ENCODE measurements at places on chromosomes 7 and 10. TPM values are rescaled to one million over a fixed set of nuclear protein-coding genes. Genes with fewer than 3 reads are reported as not detected.

DNA sequence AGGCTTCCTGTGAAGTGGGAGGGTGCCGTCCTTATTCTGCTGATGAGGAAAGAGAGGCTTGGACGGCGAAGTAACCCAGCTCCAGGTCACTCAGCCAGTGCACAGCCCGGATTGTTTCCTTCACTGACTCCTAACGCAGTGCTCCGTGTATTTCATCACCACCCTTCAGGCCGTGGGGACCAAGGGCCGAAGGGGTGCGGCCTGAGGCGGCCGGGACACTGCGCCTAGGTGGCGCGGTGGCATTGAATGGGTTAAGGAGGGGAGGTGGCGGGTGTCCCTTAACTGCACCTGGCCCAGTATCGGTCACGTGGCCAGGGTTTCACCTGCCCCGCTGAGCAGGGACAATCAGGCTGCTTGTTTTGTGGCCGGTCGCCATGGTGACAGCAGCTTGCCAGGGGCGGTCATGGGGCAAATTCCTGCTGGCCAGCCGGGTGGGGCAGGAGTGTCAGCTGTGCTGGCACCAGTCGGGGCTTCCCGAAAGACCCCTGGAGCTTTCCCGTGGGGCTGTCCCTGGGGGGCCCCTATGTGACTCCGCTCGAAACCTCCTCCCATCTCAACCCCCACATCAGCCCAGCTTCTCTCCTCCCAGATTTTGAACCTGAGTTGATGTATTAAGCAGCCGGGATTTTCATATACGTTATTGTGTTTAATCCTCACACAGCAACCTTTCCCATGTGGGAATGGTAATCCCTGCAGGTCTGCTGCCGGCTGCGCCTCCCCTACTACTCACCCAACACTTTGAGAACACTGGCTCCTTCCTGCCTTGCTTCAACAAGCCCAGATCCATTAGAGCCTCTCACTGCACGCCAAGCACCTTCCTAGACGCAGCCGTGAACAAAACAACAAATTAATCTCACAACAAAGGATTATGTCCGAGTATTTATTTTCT, 4.4 kb upstream of the ABHD11 start:
- H3K36me3 ChIP-seq: no peaks in the 10 kb centered on the region
- no peaks in the 10 kb centered on the region for H3K27me3 ChIP-seq
- H3K4me3 ChIP-seq: no peak overlapping the region
- DNase-seq: peak; percentile 48
- peaks cover under 1% of the 10 kb centered on the region for H3K4me1 ChIP-seq

Gene BMPER
- 10.6 TPM for total RNA-seq

Gene MYL10
- not detected for total RNA-seq

GRCh38 chr7:30913821-30914515, 2.3 kb downstream of the AQP1 start:
- H3K4me1 ChIP-seq: peaks cover 4% of the 10 kb centered on the region
- no peak overlapping the region for H3K4me3 ChIP-seq
- no peak overlapping the region for H3K27ac ChIP-seq
- H3K36me3 ChIP-seq: no peaks in the 10 kb centered on the region
- DNase-seq: no peak

Gene GHRHR
- not detected for total RNA-seq

DNA sequence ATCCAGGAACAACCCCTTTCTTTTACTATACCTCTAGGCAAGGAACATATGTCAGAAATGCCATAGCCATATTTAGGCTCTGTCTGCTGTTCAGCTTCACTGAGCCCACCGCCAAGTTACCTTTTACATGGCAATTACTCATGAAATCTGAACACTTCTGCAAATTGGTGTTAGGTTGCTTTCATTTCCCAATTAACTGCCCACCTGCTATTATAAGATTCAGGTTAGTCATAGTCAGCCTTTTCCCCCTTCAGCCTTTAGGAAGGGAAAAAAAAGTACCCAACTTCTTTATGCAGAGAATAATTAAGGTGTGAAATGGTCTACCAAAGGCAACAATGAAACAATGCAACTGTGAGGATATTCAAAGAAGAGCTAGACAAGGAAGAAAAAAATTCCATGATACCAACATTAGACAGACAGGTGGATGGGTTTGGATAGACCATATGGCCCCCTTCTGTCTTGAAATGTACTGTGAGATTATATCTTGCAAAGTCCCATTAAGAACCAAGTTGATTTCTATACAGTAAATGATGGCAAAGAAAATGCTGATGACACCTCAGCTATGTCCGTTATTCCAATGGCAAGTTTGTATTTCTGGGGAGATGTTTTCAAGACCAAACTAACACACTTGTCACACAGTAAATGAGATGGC, 442.1 kb upstream of the NRP1 start:
- no peak overlapping the region for H3K4me3 ChIP-seq
- H3K4me1 ChIP-seq: no peaks in the 10 kb centered on the region
- no peaks in the 10 kb centered on the region for H3K36me3 ChIP-seq
- no peaks in the 10 kb centered on the region for H3K27me3 ChIP-seq
- H3K27ac ChIP-seq: no peak overlapping the region

- H3K4me3 ChIP-seq: no peak overlapping the region
- H3K4me1 ChIP-seq: no peaks in the 10 kb centered on the region
- no peaks in the 10 kb centered on the region for H3K36me3 ChIP-seq
- no peaks in the 10 kb centered on the region for H3K27me3 ChIP-seq
Observed at GRCh38 chr10:91758303-91759146, 39.7 kb upstream of the TNKS2 start.

- H3K27ac ChIP-seq: no peak overlapping the region
- DNase-seq: no peak
- no peaks in the 10 kb centered on the region for H3K4me1 ChIP-seq
- H3K27me3 ChIP-seq: no peaks in the 10 kb centered on the region
- no peak overlapping the region for H3K4me3 ChIP-seq
Observed at GRCh38 chr10:120217736-120218135, 239.3 kb upstream of the PLPP4 start.

GRCh38 chr10:133202778-133203651, 27.0 kb upstream of the UTF1 start:
- H3K27ac ChIP-seq: no peak overlapping the region
- H3K4me3 ChIP-seq: no peak overlapping the region
- no peaks in the 10 kb centered on the region for H3K27me3 ChIP-seq
- H3K36me3 ChIP-seq: no peaks in the 10 kb centered on the region

DNA sequence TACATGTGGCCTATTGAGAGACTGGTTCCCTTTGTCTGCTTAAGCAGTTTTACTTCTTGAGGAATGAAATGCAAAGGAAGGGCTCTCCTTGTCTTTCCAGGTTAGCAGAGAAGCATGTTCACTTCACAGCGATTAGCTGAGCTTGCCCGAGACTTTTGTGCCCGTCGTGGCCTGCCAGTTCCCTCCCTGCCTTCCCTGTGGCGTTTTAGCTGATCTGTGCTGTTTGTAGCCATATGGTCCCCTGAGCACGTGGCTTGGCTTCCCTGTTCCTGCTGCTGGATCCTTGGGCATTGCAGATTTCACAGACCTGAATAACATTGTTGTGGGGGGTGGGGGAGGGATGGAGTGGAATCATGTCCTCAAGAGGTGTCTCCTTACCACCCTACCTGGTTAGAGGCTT, 61.8 kb downstream of the SND1 start:
- no peak overlapping the region for H3K4me3 ChIP-seq
- no peak overlapping the region for H3K27ac ChIP-seq
- no peaks in the 10 kb centered on the region for H3K27me3 ChIP-seq
- no peaks in the 10 kb centered on the region for H3K4me1 ChIP-seq
- no peaks in the 10 kb centered on the region for H3K36me3 ChIP-seq

DNA sequence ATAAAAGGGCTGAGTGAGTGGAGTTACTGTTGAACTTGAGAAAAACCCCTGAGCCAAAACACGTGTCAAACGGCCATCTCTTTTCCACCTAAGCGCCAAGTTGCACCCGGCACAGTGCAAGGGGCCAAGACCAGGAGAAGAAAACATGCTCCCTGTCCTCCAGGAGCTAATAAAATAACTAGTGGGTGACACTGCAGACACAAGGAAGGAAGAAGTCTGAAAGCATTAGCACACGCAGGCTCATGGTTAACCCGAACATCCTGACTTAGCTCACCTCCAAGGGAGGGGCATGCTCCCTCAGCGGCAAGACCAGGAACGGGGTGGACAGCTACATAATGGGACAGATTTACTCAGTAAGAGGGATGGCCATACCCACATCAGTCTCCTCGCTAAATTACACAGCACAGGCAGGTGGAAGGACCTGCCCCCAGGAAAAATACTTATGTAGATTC, 65.0 kb downstream of the PIP4K2A start:
- H3K4me3 ChIP-seq: no peak overlapping the region
- H3K27me3 ChIP-seq: no peaks in the 10 kb centered on the region
- H3K4me1 ChIP-seq: peaks cover 4% of the 10 kb centered on the region
- H3K27ac ChIP-seq: no peak overlapping the region
- no peaks in the 10 kb centered on the region for H3K36me3 ChIP-seq

DNA sequence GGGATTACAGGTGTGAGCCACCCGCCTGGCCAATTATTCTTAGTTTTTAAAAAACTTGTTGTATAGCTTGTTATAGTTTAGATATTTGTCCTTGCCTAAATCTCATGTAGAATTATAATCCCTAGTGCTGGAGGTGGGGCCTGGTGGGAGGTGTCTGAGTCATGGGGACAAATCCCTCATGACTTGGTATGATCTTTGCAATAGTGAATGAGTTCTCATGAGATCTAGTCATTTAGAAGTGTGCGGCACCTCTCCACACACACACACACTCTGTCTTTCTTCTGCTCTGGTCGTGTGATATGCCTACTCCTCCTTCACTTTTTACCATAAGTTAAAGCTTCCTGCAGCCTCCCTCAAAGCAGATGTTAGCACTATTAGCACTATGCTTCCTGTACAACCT, 37.2 kb downstream of the FAM149B1 start:
- H3K4me1 ChIP-seq: no peaks in the 10 kb centered on the region
- H3K27ac ChIP-seq: no peak overlapping the region

Gene VIPR2
- 11.1 TPM for total RNA-seq

DNA sequence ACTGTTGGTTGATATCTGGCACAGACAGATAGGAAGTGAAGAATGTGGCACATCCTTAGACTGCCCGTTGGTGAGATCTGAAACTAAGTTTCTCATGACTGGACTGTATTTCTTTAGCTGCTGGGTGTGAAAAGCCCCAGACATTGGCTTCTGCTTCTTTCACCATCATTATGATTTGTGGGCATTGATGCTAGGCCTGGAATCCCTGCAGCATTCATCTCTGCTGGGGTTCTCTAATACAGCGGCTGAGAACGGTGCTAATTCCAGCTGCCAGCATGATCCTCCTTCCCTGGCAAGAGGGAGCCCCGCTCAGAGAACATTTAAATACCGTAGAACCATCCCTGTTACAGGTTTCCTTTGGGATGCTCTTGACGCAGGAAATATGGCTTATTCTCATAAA, 26.2 kb downstream of the RBM20 start:
- no peaks in the 10 kb centered on the region for H3K36me3 ChIP-seq
- no peaks in the 10 kb centered on the region for H3K4me1 ChIP-seq
- H3K27me3 ChIP-seq: no peaks in the 10 kb centered on the region
- no peak overlapping the region for H3K4me3 ChIP-seq

GRCh38 chr10:19654576-19654975, 161.7 kb upstream of the PLXDC2 start:
- no peaks in the 10 kb centered on the region for H3K27me3 ChIP-seq
- no peaks in the 10 kb centered on the region for H3K4me1 ChIP-seq
- no peaks in the 10 kb centered on the region for H3K36me3 ChIP-seq
- no peak overlapping the region for H3K27ac ChIP-seq
- no peak for DNase-seq

DNA sequence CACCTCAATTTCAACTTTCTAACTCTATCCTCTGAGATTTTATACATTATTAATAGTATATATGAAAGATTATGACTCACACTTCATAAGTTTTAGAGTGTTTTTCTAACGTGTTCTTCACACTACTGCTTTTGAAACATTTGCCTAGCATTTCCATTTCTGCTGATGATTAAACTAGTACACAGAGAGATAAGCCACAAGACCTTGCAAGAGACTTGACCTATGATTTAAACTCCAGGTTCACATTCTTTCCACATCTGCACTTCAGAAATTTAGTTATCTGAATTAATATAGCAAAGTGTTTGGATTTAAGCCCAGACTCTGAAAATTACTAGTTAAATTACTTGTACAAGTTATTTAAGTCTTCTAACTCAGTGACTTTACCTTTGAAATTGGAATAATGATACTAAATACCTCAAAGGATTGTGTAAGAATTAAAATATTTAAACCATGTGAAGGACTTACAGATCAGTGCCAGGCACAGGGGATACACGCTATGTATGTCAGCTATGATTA, 66.6 kb downstream of the PCLO start:
- H3K4me1 ChIP-seq: no peaks in the 10 kb centered on the region
- DNase-seq: no peak
- H3K4me3 ChIP-seq: no peak overlapping the region
- no peak overlapping the region for H3K27ac ChIP-seq
- no peaks in the 10 kb centered on the region for H3K27me3 ChIP-seq

GRCh38 chr7:1963575-1963974, 269.2 kb downstream of the MAD1L1 start:
- no peak for DNase-seq
- no peak overlapping the region for H3K27ac ChIP-seq
- H3K4me1 ChIP-seq: no peaks in the 10 kb centered on the region
- H3K27me3 ChIP-seq: no peaks in the 10 kb centered on the region
- no peak overlapping the region for H3K4me3 ChIP-seq

Gene SH2D4B
- not detected for total RNA-seq

DNA sequence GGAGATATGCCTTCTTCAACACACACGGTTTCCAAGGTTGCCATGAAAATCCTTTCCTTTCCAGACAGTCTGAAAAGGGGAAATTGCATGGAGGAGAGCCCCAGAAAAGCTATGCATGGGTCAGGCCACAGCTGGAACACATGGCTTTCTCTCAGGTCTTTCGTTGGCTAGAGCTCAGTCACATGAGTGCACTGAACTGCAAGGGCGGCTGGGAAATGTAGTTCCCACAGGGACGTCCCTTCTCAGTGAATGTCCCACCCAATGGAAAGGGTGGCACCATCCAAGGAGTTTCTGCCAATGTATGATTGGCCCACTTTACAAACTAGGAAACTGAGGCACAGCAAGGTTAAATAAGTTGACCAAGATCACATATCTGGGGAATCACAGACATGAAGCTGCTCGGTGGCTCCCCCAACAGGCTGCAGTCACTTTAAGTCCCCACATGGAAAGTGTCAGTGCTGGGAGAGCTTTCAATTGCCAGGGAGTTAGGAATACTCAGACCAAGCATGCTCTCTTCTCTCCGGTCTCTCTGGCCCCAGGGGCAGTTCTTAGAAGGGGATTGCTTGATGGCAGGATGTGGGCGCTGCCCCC, 571.3 kb downstream of the GLRX3 start:
- no peak overlapping the region for H3K4me3 ChIP-seq
- DNase-seq: no peak
- no peaks in the 10 kb centered on the region for H3K27me3 ChIP-seq
- no peak overlapping the region for H3K27ac ChIP-seq
- no peaks in the 10 kb centered on the region for H3K36me3 ChIP-seq

Data from ovary (tissue), 10 donors.